ENCODE measurements at places on chromosomes 6 and 20.

GRCh38 chr6:141218583-141218982 lies 914.1 kb upstream of the GJE1 start:
- DNase-seq: no peak

DNA sequence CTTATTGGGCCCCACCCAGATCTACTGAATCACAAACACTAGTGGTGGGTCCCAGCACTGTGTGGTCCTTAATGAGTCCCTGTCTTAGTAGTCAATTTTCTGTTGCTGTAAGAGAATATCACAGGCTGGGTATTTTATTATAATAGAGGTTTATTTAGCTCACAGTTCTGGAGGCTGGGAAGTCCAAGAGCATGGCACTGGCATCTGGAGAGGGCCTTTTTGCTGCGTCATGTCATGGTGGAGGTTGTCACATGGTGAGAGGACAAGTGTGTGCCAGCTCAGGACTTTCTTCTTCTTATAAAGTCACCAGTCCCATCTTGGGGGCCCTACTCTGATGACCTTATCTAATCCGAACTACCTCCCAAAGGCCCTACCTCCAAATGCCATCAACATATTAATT lies 105.0 kb downstream of the PPP1R14C start:
- DNase-seq: no peak

- peak; percentile 60 for DNase-seq
Measured at GRCh38 chr20:34536798-34537394, 20.7 kb downstream of the DYNLRB1 start.

- no peak for DNase-seq
Measured at GRCh38 chr6:22334778-22335177, 37.9 kb upstream of the PRL start.

Measured in activated CD4-positive, alpha-beta T cell treated with anti-CD3 and anti-CD28 coated beads, Interleukin-2, amount 50 U/mL, for 48 hours (primary cell).